ENCODE measurements at places on chromosomes 11 and 22.
A peak's percentile ranks its signal among the peaks of the same experiment; 100 is the strongest.

DNA sequence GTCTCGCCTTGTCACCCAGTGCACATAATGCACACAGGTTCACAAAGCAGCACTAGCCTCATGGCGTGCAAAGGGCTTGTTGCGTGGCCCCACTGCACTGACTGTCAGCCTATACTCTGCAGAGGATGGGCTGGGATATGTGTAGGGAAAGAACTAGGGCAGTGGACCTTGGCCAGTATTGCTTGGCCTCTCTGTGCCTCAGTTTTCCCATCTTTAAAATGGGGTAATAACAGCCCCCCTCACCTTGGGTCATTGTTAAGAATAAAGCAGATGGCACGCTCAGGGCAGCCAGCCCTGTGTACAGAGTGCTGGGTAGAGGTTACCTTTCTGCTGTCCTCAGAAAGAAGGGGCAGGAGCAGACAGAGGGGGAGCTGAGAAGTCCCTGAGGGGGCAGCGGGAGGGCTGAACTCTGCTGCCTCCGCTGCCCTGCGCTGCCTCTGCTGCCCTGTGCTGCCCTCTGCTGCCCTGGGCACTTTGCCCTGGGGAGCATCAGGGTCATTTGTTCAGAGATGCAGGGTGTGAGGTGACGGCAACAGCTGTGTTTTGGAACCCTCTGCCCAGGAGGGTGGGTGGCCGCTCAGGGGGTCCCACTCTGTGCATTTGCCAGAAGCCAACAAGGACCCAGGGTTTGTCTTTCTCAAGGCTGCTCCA is 71.2 kb downstream of the CACNA1I start:
- DNase-seq = no peak

DNA sequence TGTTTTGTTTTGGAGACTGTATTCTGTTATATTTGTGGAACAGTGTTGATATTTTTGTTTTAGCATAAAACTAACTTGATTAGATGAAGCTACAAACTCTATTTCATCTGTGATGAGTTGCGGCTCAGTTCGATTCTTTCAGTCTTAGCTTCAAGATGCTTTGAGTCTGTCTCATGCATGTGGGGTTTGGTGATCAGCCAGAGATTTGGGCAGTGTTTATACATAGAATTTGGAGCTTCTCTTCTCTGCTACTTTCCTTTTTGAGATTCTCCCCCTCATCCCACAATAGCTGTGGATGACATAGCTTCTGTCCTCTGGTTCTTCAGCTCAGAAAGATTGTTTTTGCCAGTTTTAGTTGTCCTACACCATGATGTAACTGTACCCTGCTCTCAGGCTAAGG is 90.4 kb downstream of the ARHGAP20 start:
- DNase-seq = no peak

- no peak for DNase-seq
Measured at GRCh38 chr11:62122076-62122475, 1.7 kb upstream of the INCENP start.

DNA sequence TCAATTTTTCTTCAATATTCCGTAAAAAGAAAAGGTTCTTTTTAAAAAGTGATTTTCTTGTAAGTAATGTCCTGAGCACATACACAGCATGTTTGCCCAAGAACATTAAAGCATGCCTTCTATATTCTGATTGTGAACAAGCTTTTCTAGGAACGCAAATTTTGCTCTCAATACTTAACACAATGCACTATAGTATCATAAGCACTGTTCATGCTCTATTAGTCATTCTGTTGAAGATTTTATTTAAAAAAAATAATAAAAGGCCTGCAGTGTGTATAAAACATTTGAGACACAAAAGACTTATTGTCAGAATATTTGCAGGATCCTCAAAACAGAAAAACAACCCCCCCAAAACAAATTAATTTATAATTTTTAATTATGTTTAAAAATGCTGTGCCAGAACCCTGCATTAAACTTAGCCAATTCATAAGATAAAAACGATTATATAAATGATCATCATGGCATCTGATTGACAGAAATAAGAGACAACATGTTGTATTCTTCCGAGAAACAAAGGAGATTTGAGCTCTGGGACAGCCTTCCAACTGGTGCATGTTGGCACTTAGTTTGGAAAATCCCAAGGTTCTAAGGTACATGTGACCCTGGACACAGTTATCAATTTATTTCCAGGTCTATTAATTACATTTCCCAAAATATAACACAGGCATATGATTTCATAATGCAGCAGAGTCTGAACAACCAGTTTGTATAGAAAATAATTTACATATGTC is 13.1 kb downstream of the MTMR2 start:
- no peak for DNase-seq

DNA sequence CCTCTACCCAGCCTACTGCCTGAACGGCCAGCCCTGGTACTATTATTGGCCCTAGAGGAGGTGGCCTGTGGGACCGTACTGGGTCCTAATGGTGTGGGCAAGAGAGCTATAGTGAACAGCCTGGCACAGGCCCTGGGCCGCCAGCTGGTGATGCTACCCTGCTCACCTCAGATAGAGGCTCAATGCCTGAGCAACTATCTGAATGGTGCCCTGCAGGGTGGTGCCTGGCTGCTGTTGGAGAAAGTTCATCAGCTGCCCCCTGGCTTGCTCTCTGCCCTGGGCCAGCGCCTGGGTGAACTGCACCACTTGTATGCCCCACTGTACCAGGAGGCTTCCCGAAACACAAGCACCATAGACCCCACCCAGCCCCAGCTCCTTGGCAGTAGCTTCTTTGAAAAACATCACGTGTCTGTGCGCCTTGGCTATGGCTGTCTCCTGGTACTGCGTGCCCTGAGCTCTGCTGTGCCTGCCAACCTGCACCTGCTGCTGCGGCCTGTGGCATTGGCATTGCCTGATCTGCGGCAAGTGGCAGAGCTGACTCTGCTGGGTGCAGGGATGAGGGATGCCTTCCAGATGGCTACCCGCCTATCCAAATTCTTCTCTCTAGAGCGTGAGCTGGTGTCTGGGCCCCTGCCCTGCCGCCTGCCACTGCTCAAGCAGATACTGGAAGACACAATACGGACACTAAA is 49.0 kb downstream of the DNHD1 start:
- no peak for DNase-seq

DNA sequence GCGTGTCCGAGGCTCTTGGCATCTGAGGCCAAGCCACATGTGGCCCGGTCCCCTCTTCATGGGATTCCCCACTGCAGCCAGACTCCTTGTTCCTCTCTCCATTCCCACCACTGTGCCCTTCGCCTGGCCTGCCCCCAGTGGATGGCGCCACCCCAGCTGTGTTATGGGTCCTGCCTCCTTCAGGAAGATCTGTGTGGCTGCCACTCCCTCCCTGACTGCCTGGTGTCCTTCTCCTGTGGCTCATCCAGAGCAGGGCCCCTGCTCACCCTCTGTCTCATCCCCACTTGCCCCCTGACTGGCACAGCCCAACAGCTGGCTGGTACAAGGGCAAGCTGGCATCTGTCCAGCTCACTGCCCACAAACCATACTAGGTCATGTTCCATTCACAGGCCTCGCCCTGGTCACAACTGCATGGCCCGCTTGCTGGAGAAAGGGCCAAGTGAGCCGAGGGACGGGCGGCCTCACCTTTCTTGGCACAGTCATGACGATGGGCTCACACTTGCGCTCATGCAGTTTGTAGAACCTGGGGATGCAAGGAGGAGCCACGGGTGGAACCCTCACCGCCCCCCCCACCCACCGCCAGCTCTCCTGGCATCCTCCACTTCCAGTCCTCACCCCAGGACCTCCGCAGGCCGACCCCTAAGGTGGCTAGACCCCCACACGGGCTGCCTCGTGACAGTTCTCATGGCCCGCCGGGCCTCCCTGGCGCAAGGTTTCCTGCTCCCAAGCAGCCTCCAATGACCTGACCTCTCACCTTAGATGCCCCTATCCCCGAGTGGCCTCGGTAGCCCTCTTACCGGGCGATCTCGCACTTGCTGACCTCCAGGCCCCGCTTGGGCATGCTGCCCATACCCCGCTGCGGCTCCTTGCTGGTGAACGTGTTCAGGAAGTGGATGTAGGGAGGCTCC is 2.1 kb upstream of the PTPRCAP start:
- peak; percentile 63 for DNase-seq

GRCh38 chr11:134786636-134787035 is 374.6 kb upstream of the B3GAT1 start:
- no peak for DNase-seq

- no peak for DNase-seq
Measured at GRCh38 chr11:69151836-69152235, 3.9 kb upstream of the SMIM38 start.

GRCh38 chr22:20211997-20212753 is 55.9 kb downstream of the RTN4R start:
- no peak for DNase-seq

DNA sequence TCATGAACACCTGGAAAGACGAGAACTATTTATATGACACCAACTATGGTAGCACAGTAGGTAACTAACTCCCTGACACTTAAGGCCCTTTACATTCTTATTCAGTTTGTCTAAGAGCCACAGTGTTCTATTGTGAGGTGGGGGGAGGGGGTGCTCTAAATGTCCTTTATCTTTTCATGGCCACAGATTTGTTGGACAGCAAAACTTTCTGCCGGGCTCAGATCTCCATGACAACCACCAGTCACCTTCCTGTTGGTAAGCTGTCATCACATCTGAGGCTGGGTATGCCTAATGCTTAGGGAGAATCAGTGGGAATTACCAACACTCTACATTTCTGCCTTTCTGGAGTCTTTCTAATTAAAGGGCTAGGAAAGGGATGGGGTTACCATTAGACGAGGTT is 30.7 kb downstream of the EHF start:
- DNase-seq = no peak

DNA sequence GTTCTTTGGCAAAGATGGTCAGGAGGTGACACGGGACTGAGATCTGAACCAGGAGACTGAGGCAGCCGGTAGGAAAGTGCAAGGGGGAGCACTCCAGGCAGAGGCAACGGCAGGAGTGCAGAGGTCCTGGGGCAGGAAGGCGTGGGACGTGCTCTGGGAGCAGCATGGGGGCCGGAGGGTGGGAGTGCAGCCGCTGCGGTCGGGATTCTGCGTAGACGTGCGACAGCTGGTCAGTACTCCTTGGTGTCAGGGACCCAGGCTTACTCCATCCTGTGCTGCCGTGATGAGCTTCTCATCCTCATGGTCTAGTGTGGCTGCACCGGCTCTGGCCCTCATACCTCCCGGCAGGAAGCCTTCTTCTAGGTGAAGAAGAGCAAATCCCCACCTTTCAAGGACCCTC is 16.9 kb upstream of the TRMU start:
- DNase-seq = no peak

GRCh38 chr11:12482839-12483238 is 105.5 kb downstream of the PARVA start:
- no peak for DNase-seq

DNA sequence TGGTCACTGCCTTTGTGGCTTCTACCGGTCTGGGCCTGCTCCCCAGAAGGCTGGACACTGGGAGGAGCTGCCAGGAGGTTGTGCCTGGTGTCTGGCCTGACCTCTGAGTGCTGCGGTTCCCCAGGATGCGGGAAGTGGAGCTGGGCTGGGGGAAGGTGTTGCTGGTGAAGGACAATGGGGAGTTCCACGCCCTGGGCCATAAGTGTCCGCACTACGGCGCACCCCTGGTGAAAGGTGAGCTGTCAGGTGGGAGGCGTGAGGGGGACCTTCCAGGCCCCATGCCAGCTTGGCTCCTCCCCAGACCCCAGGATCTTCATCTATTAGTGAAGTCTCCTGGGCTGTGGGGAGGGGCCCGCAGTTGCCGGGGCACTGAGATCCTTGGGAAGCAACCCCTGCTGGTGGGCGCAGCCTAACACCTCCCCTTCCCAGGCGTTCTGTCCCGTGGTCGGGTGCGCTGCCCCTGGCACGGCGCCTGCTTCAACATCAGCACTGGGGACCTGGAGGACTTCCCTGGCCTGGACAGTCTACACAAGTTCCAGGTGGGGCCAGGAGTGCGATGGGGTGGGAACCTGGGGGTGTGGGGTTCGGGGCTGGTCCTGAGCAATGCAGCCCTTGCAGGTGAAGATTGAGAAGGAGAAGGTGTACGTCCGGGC is 6.7 kb downstream of the AIFM3 start:
- no peak for DNase-seq

DNA sequence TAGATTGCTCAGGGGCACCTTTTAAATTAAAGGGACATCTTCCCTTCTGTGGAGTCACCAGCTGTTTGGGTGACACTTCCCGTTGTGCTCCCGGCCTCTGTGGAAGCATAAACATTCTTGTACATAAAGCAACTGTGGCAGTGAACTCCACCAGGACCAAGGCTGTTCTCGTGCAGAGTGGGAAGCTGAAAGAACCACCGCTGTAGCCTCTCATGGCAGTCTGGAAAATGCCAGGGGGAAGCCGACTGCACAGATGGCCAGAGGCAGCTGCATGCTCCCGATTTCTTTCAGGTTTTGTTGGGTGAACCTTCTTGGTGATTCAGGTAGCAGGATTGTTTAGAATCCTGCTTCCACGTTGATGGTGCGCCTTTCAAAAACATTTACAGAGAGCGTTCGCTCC is 10.3 kb downstream of the UBASH3B start:
- DNase-seq = no peak

GRCh38 chr11:20087118-20087521 is 73.2 kb downstream of the DBX1 start:
- DNase-seq = no peak

DNA sequence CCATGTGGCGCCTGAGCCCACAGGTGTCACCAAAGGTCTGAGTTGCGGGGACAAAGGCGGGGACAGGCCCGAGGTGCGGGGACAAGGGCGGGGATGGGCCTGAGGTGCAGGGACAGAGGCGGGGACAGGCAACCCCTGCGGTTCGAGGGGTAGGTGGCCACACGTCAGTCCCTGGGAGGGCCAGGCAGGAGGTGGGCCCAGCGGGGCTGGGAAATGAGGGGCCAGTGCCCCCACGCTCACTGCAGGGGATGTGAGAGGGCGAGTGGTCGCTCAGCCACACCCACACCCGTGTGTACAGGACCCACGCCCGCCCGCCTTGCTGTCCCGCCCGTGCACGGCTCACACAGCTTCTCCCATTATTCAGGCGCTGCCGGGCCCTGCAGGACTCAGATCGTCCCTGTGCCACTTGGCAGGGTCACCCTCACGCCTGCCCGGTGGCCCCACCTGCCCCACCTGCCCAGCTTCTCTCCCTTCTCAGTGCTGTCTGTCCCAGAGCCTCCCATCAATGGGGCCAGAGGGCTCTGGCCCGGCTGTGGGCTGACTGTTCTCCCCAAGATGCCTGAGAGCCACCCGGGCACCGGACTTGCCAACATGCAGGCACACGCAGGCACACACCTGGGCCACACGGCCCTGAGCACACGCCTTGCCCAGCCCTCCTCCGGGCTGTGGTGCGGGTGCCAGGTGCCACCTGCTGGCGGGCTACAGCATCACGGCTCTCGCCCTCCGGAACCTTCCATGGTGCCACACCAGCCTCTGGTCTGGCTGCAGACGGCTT is 14.2 kb upstream of the MUC6 start:
- peak; percentile 80 for DNase-seq

- DNase-seq = no peak
Measured at GRCh38 chr11:13841393-13841792, 121.1 kb upstream of the SPON1 start.

GRCh38 chr11:65915101-65915820 is 3.6 kb downstream of the C11orf68 start:
- DNase-seq = no peak

Data from stimulated activated CD4-positive, alpha-beta T cell treated with anti-CD3 and anti-CD28 coated beads, Interleukin-2, amount 100 ng/mL, for 24 hours (primary cell).